Frontal cortex (tissue), 4 donors: ENCODE measurements at places on chromosomes 1 and 21.
A peak's percentile ranks its signal among the peaks of the same experiment; 100 is the strongest.

DNA sequence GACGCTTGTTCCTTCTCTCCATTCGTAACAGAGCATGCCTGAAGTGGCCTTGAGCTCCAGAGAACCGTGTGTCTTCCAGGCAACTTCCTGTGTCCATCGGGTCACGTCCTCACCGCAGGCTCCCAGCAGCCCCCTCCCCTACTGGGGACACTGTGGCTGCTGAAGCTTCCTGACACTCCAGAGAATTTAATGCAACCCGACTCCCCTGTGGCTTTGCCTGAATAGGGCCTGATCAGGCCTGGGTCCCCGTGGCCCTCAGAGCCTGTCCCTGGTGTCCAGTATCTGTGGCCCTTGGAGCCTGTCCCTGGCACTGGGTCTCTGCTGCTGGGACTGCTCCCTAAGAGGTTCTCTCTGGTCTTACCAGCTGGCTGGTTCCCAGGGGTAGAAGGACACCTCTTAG, 219.7 kb upstream of the VAMP3 start:
- no peak for DNase-seq

GRCh38 chr1:205809469-205809868, 3.5 kb downstream of the SLC41A1 start:
- DNase-seq, result no peak

DNA sequence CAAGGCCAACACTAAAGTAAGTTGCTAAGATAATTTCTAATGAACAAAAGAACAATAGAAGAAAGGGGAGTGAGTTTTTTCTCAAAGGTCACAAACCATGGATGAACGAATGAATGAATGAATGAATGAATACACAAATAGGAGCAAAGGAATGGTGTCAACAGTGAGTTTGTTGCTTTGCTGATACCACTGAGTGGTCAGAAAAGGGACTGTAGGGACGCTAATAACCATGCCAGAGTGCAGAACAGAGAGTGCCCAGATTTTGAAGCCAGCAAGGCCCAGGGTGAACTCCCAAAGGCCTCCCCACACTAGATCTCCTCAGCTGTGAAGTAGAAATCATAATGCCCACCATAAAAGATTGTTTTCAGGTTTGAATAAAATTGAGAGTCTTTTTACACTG, 15.9 kb downstream of the CD58 start:
- DNase-seq, result no peak

DNA sequence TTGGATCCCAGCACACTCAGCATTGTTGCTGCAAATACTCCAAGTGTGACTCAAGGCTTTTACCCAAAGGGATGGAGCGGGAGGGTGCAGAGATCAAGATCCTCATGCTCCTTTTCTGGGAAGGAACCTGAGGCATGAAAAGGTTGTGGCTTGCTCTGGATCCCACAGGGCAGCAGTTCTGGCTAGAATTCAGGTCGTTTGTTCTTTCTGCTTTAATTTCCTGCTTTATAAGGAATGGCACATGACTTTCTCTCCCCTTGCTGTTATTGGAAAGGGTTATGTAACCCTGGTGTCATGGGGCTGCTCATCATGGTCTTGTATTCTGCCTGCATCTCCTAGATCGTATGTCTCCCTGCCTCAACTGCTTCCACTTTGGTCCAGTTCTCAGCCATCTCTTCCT, 101.6 kb downstream of the NOS1AP start:
- no peak for DNase-seq

- no peak for DNase-seq
These were observed 20.9 kb upstream of the TSPEAR start for GRCh38 chr21:44732263-44732662.

DNA sequence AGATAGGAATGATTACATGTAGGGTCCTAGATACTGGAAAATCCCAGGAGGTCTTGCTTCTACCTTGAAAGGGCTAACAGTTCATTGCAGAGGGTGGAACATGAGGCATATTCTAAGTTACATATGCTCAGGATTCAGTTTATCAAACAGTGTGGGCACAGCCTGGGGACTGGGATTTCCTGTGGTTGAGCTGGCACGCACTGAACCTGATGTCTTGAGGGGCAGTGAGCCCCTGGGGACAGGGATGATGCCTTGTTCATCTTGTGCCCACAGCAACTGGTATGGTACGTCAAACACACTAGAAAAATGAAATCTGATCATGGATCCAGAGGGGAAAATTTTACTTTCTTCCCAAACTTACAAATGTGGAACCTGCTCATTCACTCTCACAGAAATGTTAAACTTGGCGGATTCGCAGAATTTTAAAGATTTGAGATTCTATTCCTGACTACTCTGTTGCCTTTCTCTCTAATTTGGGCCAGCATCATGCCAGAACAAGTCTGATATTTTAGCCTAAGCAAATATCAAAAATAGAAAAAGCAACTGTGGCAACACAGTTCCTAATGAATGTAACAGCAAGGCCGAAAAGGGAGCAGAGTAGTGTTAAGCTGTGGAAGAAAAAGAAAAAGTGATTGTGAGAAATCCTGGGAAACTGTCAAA, 68.2 kb upstream of the COL24A1 start:
- no peak for DNase-seq

GRCh38 chr1:66757722-66758240, 5.5 kb downstream of the DYNLT5 start:
- DNase-seq, result no peak

DNA sequence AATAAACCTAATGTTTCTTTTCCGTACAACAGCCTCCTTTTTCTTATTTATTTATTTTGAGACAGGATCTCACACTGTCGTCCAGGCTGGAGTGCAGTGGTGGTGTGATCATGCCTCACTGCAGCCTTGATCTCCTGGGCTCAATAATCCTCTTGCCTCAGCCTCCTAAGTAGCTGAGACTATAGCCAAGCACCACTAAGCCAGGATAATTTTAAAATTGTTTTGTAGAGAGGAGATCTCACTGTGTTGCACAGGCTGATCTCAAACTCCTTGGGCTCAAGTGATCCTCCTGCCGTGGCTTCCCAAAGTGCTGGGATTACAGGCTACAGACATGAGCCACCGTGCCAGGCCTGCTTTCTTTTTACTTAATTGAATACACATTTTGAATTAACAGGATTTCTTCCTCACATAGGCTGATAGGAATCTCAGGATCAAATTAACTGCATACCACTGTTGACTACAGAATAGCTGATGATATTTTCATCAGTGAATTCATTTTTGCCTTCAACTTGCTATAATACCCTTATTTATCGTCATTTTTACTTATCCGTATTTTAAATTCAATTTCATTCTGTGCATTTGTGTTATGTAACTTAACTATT, 2010.5 kb downstream of the NCAM2 start:
- no peak for DNase-seq

DNA sequence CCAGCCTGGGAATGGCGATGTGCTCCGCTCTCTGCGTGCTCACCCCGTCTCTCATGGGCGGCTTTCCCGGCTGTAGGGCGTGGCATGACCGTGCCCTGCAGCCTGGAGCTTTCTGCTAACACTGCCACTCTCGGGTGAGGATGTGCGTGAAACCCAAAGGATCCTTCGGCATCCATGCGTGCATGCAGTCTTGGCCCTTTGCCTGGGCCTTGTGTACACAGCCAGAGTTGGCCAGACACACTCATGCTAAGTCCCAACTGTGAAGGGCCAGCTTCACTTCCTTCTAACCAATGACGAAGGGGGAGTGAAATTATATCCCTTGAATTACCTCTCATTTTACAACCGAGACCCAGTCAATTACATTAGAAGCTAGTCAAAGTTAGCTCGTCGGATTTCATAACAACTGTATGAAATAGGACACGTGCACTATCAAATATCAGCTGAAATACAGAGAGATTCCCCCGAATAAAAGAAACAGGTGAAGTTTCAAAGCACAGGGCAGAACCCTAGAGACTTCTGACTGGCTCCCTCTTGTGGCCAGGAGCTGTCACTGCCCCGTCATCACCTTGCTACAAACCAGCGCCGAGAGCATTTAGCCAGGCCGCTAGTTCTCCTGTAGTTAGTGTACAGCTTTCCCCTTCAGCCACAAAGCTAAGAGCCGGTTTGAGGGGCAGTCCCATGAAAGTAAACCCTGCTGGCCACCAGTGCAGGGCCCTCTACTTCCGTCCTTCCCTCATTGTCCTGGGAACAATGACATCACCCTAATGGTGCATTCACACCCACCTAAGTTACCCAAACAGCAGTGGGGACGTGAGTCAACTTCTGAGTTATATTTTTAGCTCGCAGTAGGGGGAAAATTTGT, 63.4 kb upstream of the COA6 start:
- peak; percentile 15 for DNase-seq

- no peak for DNase-seq
These were observed 510.8 kb upstream of the B3GALT2 start for GRCh38 chr1:193697115-193697762.

GRCh38 chr21:37686991-37687810, 229.1 kb downstream of the KCNJ6 start:
- DNase-seq, result no peak

DNA sequence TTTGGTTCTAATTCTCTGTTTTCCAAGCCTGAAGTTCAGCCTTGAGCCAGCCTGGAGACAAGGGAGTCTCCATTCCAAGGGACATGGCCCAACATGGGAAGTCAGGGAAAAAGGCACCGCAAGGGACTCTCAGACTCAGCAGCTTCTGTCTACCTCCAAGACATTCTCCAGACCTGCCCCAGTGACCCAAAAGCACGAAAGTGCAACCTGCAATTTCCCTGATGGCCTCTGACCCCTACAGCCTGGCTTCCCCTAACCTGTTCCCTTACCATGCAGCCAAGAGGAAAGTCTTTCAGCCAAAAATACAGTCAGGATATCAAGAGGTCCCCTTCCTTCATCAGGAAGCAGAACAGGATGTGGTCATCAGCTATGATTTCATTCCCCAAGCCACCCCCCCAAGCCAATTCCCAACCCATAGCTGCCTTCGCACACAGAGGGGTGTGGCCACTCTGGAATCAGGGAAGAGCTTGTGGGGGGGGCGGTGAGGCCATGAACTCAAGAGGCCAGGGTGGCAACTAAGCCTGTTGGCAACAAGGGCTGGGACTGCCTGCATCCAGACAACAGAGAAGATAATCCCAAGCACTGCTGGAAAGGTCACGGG, 59.2 kb downstream of the TIAM1 start:
- no peak for DNase-seq

GRCh38 chr1:230713547-230713914, 391 bp downstream of the AGT start:
- no peak for DNase-seq

- no peak for DNase-seq
These were observed 37.5 kb upstream of the NLRP3 start for GRCh38 chr1:247378334-247379073.

DNA sequence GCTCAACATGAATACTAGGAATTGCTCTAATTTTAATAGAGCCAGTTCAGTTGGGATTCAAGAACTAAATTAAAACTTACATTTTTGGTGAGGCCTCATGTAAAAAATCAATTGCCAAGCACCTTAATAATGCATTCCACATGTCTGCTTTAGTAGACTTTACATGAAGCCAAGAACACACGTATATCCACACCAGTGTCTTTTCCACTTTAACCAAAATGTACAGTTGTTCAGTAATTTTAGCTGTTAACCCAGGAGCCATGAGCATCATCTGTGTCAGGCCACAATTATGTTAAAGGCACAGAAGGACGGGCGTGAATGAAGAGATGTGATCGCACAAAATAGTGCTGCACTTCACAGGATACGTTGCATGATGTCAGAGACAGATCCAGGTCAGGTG, 136.7 kb downstream of the TLR5 start:
- no peak for DNase-seq

GRCh38 chr1:115192200-115192767, 103.0 kb upstream of the TSPAN2 start:
- DNase-seq, result no peak
